ENCODE measurements at places on chromosomes 5 and 9.

GRCh38 chr5:95887977-95888376, 65.5 kb upstream of the GLRX start:
- DNase-seq = no peak

GRCh38 chr5:125348936-125349831, 602.7 kb upstream of the ZNF608 start:
- no peak for DNase-seq

- no peak for DNase-seq
These were observed 20.3 kb upstream of the UNC5A start for GRCh38 chr5:176789873-176790615.

- no peak for DNase-seq
These were observed 114.4 kb downstream of the TENT4A start for GRCh38 chr5:6827526-6828219.

DNA sequence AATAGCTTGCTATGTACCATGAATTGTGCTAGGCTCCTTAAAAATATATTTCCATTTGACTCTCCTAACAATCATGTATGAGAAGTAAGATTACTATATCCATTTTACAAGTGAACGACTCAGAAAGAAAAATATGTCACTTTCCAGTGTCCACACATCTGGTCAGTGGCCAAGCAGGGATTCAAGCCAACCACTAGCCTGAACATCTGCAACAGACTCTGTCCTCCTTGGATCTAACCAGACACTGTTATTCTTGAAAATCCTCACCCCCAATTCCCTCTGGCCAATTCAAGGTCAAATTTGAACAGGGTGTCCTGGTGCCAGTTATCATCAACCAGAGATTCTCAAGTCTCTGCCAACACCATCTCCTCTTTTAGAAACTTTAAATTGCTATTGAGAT, 344.1 kb upstream of the WWC1 start:
- no peak for DNase-seq
